ENCODE measurements at places on chromosomes 2 and 18.

DNA sequence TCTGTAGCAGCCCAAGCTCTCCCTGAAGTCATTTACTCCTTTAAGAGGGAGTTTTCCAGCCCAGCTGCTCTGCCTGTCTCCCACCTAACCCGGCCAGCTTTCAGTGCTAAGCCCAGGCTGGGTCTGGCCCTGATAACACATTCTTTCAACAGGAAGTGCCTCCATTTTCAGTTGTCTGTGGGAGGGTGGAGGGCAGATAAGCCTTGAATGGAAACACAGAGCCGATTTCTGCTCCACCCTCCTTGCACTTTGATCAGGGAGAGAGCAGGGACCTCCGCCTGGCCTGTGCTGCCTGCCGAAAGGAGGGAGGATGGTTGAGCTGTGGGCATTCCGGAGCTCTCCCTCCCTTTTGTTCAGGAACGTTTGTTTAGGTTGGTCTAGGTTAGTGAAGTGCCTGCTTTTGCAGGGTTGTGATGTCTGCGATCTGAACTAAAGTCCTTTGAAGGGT lies 24.8 kb downstream of the GATA6 start:
- DNase-seq = no peak

DNA sequence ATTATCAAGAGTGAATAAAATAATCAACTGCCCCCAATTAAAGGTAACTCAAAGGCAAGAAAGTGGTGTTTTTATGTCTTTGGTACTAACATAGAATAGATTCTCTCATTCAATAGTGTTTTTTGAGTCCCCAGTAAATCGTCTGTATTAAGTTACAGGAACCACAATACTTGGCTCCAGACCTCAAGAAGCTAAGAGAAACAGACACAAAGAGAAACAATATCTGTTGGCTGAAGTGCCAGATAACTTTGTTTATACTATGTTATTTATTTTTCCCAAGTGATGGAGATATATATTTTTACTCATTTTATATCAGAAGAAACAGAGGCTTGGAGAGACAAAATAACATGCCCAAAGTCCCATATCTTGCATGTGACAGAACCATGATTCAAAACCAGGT lies 201.7 kb upstream of the HNRNPA3 start:
- no peak for DNase-seq

GRCh38 chr2:214126135-214126534 lies 284.7 kb upstream of the VWC2L start:
- no peak for DNase-seq

- DNase-seq = no peak
Observed at GRCh38 chr2:128727404-128727803, 408.7 kb upstream of the HS6ST1 start.

DNA sequence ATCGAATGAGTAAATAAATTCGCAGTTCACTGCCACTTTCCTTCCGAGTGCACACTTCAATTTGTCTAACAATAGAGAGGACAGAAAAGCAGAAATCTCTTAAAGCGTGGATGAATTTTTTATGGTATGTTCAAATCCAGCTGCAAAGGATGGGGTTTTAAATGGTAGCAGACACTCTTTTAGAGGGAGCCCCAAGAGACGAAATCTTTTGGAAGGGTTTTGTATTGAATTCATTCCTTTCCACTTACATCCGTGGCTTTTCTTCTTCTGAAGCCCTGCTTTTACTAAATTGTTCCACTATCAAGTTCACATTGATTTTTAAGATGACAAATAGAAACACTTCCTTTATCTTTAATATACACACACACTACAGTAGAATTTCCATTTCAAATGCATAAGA lies 680.7 kb downstream of the NR4A2 start:
- DNase-seq = no peak

DNA sequence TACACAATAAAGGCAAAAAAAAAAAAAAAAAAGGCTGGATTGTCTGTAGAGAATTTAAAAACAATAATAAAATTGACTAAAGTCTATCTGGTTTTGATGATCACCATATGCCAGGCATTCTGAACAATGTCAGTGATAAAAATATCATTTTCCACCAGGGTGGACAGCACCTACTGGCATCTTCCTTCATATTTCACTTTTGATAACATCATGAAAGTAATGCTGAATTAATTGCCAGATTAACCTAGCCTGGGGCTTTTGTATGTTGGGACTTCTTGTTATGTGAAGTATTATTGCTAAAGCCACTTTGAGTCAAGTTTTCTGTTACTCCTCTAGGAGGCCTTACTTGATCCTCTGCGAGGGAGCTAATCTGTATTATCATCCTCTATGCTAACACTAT lies 73.8 kb upstream of the FAM98A start:
- DNase-seq = no peak

- no peak for DNase-seq
Observed at GRCh38 chr18:32177530-32177929, 12.3 kb upstream of the MEP1B start.

DNA sequence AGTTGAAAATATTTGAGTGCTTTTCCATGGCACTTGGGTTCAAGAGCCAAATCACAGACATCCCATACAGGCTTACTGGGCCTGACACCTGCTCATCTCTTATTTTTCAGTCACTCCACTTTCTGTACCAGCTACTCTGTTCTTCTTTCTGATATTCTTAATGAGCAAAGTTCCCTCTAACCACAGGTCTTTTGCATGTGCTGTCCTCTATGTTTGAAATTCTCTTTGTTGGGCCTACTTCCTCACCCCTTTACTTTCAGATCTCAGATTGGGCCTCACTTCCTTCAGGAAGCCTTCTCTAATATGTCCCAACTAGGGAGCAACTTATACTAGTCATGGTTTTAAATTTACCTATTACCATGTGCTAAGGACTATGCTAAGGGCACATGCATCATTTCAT lies 81.8 kb upstream of the RBMS1 start:
- no peak for DNase-seq

- DNase-seq = no peak
Observed at GRCh38 chr2:79620679-79621078, 107.8 kb downstream of the CTNNA2 start.

DNA sequence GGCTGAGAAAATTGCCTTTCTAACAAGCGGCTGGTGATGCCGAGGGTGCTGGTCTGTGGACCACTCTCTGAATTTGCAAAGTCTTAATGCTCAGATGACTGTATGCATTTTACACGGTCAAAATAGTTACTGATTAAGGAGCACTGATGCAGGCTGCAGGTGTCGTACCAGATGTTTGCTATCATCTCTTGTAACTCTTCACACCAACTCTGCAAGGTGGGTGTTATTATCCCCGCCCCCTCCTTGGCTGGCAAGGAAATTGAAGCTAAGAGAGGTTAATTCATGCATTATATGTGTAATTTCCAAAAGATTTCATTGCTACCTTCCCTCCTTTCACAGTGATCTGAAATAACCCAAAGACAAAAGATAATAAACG lies 13.0 kb upstream of the LBH start:
- no peak for DNase-seq

- DNase-seq = no peak
Observed at GRCh38 chr18:39746201-39746600, 2180.6 kb upstream of the CELF4 start.

- no peak for DNase-seq
Observed at GRCh38 chr2:46977280-46977665, 61.7 kb upstream of the MCFD2 start.

DNA sequence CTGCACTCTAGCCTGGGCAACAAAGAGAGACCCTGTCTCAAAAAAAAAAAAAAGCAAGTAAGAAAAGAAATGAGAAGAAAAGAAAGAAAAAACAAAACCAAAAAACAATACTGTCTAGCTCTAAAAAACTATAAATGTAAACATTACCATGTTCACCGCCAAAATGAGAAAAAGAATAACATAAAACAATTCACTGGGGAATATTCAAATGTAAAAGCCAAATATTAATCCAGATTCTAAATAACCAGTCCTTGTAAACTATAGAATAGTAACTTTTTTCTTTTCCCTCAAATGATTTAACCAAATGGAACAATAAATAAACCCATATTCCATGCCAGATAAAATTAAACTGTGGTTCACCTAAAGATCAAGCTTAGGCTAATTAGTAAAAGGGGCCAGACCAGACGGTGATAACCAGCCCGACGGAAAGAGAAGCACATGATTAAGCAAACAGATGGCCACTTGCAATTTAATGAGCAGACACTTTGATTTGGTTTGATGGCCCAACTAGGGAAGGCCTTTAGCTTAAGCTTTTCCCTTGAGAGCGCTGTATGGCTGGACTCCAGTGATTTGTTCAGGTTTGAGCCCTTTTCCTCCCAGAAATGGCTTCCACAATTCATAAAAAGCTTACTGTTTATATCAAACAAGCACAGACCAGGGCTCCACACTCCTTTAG lies 39.4 kb upstream of the ZNF397 start:
- peak; percentile 71 for DNase-seq

DNA sequence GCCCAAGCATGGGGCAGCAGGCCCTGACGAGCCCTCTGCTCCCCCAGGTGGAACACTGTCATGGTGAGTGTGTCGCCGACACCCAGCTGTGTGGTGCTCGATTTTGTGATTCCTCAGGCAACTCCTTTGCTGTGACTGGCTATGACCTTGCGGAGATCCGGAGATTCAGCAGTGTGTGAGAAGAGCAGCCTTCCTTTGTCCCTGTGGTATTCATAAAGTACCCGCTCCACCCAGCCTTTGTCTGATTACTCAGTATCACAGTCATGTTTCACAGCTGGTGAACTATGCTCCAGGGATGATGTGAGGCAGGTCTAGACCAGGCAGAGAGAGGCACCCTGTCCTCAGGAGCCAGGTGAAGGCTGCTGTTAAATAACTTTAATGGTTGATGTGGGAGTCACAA lies 4.0 kb downstream of the WDR54 start:
- DNase-seq = no peak

DNA sequence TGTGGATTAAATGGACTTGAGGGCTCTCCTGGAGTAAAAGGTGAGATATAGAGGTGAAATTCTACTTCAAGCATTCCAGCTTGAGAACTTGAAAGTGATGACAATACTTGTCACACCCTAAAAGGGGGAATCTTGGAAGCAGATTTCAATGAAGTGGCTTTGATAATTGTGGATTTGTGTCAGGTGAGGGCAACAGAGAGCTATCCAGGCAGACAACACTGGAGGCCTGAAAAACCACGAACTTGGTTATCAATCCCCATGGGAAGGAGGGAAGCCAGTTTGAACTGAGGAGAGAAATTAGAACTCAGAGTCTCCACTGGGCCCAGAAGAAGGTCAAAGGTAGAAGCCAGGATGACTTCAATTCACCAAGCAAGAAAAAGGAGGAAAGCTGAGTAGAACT lies 263.9 kb downstream of the FIGN start:
- DNase-seq = no peak

DNA sequence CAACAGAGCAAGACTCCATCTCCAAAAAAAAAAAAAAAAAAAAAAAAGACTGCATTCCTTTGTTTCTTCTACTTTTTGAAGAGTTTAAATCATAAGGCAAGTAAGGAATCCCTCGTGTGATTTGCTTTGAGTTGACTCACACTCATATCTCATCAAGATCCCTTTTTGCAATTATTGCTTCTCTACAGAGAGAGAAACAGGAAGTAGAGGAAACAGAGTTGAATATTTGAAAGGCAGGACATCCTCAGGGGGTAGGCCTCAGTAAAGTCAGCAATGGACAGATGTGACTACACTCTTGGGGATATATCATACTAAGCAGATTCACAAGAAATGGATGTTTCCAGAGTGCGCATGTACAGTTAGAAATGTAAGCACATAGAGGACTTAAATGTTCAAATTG lies 11.2 kb upstream of the EFR3B start:
- no peak for DNase-seq

- DNase-seq = no peak
Observed at GRCh38 chr18:35289727-35290093, 319 bp downstream of the ZSCAN30 start.

GRCh38 chr2:104787298-104788065 lies 66.4 kb upstream of the POU3F3 start:
- no peak for DNase-seq

DNA sequence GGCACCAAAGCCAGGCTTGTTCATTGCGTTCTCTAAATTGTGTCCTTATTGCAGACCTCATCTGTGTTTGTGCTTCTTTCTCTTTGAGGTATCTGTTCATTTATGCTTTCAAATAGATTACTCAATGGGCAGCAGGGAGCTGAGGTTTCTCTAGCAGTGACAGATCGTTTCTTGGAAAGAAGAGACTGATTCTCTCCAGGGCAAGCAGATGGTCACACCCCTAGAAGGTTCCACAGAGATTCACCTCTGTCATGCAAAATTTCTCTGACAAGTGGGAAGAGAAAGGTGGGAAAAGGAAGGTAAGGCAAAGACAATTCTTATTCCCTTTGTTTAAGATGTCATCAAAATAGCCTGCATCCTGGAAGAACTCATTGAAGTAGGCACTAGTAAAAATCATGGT lies 14.0 kb downstream of the DLGAP1 start:
- DNase-seq = no peak

- no peak for DNase-seq
Observed at GRCh38 chr2:53913721-53914120, 54.0 kb upstream of the GPR75 start.

- DNase-seq = no peak
Observed at GRCh38 chr18:49016648-49017539, 66.1 kb upstream of the SMAD7 start.

DNA sequence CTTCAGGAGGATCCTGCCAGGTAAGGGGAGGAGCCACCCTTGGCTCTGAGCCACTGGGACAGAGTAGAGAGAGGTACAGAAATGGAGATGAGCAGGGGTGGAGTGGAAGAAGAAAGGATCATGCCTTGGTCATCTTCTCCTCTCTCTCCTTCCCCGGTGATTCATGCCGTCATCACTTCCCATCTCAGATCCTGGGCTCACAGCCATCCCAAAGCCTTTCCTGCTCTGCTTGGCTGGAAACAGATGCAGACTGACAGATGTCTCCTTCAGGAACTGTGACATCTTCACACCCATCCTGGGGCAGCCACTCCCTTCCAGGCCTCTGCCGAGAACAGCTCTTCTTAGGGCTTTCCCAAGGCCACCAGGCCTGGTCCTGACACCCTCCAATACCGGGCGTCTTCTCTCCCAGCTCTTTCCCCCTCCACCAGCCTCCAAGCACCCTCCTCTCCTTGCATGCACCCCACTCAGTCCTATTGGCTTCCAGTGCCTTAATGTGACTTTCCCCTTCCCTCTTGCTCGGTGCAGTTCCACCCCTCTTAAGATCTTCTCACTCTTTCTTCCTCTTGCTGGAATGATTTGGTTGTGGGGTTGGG lies 58.3 kb upstream of the TNP1 start:
- peak; percentile 65 for DNase-seq

GRCh38 chr2:105034170-105034569 lies 3.7 kb upstream of the MRPS9 start:
- no peak for DNase-seq

GRCh38 chr2:23469142-23469540 lies 84.2 kb downstream of the KLHL29 start:
- DNase-seq = no peak

DNA sequence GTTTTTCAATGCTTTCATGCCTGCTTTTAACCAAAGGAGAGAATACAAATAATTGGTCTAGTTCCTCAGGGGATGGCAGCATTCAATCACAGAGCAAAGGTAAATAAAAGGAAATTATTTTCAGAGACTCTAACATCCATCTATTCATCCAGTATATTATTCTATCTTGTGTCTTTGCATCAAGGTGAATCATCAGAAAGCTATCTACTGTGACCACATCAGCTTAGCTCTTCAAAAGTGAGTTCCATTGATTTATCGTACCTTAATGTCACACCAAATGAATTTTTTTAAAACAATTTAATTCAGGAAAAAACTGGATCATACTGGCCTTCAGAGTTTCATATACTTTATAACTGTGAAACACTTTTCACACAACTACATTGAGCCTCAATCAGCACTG lies 66.1 kb downstream of the CHN1 start:
- DNase-seq = no peak

- no peak for DNase-seq
Observed at GRCh38 chr2:190587106-190587505, 52.6 kb upstream of the NEMP2 start.

GRCh38 chr2:50347358-50348044 lies 684.4 kb downstream of the NRXN1 start:
- DNase-seq = no peak
